COR-L47 (cell line): ENCODE measurements at places on chromosomes 7 and 10.

DNA sequence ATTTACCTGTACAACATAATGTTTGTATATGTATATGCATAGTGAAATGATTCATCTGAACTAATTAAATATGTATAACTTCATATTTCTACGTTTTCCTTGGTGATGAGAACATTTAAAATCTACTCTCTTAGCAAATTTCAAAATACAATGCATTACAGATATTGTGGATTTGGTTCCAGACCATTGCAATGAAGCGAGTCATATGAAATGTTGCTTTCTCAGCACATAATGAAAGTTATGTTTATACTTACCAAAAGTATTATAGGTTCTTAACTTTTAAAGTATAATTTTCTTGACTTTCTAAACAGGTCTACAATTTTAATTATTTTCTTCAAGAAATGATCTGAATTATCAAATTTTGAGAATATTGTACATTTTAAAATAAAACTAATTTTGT, 189.2 kb downstream of the CSTF2T start:
- DNase-seq: no peak

DNA sequence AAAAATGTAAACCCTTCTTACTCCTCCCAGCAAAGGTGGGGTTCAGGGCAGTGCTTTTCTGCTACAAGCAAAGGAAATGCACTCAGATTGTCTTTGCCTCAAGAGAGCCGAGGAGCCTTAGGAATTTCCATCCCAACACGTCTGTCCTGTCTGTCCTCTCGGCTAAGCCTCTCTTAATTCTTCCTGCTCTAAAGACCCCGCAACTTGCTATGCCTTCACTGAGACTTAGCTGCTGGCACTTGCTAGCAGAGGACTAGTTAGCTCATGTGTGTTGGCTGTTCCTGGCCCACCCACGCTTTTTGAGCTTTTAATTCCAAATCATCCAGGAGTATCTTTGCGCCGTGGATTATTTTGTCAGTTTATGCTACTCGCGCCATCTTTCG, 481 bp upstream of the NPM3 start:
- DNase-seq: no peak

GRCh38 chr7:30985756-30986155, 22.0 kb downstream of the GHRHR start:
- no peak for DNase-seq

- DNase-seq: no peak
These were observed 36.6 kb upstream of the CALD1 start for GRCh38 chr7:134742688-134743350.

DNA sequence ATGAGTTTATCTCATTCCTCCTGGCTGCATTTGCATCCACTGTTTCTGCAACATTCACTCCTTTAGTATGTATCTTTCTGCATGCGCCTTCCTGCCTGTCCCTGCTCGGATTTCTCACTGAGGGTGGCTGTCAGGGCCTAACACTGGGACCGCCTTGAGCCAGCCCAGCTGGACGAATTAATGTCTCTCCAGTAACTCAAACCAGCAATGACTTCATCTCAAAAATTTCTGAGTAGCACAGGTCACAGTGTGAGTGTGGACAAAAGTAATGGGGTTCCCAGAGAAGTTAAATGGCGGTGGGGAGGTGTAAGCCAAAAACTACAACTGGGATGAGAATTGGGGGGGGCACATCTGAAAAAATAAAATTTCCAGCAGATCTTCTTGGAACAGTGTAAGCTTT, 444.0 kb upstream of the MGMT start:
- no peak for DNase-seq

- DNase-seq: no peak
These were observed 196.0 kb upstream of the IMMP2L start for GRCh38 chr7:111758332-111758731.

GRCh38 chr7:20696803-20697333, 81.4 kb downstream of the ABCB5 start:
- DNase-seq: no peak

- no peak for DNase-seq
These were observed 24.7 kb upstream of the PRKAR1B start for GRCh38 chr7:751826-752225.

DNA sequence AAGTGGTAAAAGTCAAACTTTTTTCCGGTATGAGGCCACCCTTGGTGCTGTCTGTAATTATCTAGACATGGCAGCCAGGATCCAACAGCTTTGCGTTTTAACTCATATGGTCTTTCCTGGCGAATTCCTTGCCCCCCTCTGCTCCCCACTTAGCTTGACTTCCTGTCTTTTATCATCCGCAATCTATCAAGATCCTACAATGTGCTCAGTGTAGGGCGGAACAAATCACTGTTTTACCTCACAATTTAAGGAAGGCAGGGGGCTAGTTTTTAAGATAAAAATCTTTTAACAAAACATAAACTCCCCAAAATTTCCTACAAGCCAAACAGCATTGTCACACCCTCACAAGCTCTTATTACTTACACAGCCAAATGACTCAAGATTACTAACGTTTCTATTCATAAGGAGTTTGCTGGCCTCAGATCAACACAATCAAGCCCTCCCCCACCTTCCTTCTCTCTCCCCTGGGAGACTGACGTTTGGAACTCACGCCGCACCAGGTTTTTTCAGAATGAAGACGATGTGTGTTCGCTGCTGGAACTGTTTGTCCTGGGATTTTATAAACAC, 1.3 kb upstream of the CDK14 start:
- no peak for DNase-seq

DNA sequence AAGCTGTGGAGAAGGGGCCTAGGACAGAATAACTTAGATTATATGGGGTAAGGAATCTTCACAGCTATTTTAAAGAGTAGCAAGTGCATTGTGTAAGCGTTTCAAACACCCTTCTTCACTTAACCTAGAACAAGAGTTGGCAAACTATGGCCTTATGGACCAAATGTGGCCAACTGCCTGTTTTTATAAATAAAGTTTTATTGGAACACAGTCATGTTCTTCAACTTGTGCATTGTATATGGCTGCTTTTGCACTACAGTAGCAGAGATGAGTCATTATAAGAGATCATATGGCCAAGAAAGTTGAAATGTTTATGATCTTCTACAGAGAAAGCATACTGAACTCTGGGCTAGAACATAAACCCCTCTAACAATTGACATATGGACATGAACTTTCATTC, 187.8 kb downstream of the ETV1 start:
- DNase-seq: no peak

- no peak for DNase-seq
These were observed 1.6 kb downstream of the AVPI1 start for GRCh38 chr10:97685395-97685958.

DNA sequence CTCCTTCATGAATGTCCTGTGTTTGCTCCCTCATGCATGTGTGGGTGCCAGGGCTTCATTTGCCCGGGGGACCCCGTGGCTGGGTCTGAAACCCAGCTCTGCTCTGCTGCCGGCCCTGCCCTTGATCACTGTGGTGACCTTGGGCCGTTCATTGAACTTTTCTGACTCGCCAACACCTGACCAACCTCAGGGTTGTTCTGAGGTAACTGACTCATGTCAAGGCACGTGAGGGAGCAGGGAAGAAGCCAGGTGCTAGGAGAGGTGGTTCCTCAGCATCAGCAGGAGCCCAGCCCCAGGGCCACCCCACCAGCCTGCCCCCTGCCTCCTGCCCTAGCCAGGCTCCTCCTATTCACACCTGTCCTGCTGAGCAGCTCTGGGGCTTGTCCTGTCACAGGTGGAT, 47.9 kb downstream of the TBATA start:
- DNase-seq: no peak

DNA sequence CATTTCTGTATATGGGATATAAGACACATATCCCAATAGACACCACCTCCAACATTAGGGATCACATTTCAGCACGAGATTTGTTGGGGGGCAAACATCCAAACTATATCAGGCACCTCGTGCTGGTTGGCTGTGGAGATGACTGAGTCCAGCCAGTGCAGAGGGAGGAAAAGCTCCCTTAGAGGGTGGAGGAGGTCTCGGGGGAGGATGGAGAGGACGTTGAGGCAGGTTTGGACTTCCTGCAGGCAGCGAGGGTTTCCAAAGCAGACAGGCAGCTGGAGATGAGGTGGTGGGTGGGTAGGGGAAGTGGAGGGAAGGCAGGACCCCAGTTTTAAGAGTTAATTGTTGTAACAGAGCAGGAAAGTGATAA, 56.7 kb downstream of the EEPD1 start:
- DNase-seq: no peak
